ENCODE measurements at places on chromosomes 1 and 21.

GRCh38 chr1:215226757-215227156 is 144.2 kb downstream of the KCNK2 start:
- DNase-seq: peak; percentile 16

GRCh38 chr1:91592716-91593477 is 92.2 kb downstream of the CDC7 start:
- DNase-seq: no peak

DNA sequence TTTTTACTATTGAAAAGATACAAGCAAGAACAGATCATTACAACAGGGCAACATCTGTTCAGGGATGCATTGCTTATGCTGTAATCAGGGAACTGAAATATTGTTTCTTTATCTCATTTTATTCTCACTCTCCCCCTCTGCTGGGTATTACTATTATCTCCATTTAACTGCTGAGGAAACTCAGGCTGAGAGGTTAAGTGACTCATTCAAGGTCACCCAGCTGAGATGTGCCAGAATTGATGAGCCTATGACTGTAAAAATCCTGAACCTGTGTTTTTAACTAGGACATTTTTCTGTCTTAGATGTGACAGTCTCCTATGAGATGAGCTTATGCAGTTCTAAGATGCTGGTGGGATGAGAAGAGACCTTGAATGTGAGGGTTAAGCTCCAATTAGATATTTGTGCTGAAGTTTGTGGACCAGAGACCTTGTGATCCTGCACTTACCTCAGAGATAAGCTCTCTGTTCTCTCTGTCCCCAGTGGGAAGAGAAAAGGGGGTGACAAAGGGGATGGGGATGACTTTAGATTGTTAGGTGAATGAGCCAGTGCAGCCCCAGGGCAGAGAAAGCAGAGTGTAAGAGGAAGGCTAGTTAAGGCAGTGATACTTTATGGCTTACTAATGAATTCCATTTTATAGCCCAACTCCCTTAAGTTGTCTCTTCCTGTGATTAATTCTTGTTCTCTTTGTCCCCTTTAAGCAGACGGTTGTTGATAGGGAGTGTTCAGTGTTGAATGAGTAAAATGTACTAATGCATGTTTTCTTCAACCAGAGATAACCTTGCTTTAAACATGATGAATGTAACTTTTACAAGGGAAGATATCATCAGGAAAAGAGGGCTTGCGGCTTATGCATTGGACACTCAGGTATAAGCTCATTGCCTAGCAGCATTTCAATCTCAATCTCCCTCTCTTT is 111.4 kb downstream of the HLX start:
- DNase-seq: peak; percentile 84

DNA sequence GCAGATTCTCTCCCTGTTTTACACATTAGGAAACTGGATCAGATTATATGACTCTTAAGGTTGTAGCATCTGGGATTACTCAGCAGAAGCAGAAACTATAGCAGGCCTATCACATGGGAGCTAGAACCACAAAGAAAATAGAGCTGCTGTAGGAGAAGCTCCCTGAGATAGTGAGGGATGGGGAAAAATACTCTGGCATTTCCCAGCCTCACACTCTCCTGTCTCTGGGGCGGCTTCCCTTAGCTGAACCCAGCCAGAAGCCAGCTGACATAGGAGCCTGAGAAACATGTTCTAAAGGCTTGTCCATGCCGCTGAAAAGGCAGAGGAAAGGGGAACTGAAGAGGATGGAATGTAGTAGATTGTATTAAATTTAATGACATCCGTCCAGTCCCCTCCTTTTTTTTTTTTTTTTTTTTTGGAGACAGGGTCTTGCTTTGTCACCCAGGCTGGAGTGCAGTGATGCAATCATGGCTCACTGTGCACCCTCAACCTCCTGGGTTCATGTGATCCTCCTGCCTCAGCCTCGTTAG is 76.8 kb upstream of the DNAJC6 start:
- no peak for DNase-seq

- no peak for DNase-seq
Measured at GRCh38 chr1:52323731-52324130, 42.3 kb downstream of the CC2D1B start.

DNA sequence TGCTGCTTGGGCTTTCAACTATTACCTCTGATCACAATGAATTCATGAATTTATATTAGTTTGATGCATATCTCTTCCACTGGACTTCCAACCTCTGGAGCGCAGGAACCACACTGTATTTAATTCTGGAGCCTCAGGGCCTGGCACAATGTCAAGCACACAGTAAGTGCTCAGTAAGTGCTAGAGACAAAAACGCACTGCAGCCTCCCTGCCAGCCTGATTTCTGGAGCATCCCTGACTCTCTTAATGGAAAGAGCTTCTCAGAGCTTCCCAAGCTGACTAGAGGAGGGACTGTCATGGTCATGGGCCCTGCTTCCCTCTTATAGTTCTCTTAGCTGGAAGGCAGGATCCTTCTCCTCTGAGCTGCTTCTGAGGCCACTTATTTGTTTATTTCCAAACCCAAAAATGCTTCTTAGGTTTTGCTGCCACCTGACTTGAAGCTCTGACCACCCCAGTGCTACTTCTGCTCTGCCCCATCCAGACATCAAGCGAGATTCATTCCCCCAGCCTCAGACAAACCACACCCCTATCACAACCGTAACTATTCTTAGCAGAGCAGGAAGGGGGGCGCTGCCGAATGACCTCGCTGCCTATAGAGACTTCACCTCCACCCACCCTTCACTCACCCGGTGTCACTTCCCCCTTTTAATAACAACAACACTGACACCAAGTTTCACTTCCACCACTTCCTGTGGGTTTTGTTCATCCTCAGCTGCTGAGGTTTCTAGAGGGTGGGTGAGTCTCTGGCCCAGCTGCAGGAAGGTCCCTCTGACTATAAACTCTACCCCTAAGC is 33.6 kb downstream of the NUAK2 start:
- no peak for DNase-seq

DNA sequence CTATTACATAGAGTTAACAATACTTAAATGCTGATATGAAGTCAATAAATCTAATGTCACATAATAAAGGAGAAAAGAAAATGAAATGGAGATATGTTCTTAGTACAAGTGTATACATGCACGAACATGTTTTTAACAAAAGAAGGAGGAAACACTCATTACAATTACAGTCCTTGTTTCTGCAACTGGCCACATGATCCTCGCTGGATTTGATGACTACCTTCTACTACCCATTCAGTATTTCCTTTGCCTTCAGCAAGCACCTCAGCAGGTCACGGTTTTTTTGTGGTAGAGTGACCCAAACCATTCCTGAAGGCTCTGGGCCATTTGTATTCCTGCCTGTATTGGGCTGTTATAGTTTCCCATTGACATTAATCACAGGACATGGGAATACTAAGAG is 172.8 kb upstream of the CXADR start:
- no peak for DNase-seq

- no peak for DNase-seq
Measured at GRCh38 chr1:58857680-58858673, 74.1 kb upstream of the JUN start.

DNA sequence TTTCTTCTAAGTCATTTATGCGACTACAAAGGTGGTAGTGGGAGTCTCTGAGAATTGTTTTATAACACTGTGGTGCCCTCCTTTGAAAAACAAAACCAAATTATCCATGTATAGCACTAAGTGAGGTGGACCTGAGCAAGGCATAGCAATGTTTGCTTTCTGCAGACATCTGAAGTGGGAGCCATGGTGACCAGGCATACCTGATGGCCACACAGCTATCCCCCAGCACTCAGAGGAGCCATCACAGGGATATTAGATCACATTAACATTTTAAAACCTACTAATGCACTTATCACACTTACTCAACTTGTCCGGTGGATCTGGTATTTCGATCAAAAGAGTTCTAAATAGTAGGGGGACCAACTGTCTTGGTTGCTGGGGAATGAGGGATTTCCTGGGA is 24.8 kb upstream of the AVPR1B start:
- no peak for DNase-seq

- DNase-seq: no peak
Measured at GRCh38 chr21:16061194-16061593, 331.4 kb downstream of the USP25 start.

Data from HFFc6 (cell line).